ENCODE measurements at places on chromosomes 5 and 9.
A peak's percentile ranks its signal among the peaks of the same experiment; 100 is the strongest.

DNA sequence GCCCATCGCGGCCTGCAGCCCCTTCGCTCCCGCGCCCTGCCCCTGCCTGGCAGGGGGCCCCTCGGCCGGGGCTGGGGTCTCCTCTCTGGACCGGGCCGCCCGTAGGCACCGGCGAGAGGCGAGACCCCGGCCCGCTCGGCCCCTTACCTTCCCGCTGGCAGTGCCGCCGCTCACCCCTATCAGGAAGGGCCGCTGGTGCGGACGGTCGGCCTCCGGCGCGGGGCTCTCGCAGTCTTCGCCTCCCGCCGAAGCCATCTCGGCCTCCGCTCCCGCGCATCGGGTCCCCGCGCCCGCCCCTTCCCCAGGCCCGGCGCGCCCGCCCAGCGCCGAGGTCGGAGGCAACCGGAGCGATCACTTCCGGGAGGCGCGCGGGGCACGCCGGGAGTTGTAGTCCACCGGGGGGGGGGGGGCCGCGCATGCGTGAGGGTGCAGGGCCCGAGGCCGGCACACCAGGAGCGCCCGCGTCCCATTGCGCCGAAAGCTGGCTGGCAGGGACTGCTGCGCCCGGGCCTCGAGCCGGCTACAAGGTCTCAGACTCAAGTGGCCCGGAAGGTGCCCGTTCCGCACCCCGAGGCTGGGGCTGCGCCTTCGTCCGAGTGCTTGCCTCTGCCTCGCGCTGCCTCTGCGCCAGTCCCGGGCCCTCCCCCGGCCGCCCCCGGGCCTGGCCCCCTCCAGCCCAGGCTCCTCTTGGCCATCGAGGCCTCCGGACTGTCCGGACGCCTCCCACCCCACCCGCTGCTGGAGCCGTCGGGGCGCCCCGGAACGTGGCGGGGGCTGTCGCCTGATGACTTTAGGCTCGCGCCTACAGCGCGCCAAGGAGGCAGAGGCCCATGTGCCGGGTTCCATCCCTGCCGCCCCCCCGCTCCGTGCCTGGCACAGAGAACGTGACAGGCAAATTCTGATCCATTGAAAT lies at the start of gene UCK1:
TSS of gene UCK1 (minus strand) at position 344 of the 913 bp plus-strand sequence. CDS start at position 255, 89 bp downstream.
- peak; percentile 33 for DNase-seq

DNA sequence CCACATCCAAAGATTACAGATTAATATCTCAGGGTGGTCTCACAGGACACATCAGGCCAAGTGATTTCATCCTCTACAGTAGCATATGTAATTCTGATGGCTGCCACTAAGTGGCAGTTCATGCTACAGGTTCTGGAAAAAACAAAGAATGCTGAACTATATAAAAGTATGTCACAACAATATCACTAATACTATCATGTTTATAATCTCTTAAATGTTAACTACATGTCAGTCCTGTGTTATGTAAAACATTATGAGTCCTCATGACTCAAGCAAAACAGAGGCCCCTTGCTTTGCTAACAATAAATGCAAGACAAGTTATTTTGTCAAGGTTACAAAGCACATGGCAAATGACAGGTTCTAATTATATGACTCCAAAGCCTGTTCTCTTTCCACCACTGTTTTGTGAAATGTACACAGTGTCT lies 233.2 kb downstream of the FBXL17 start:
- DNase-seq, result no peak

DNA sequence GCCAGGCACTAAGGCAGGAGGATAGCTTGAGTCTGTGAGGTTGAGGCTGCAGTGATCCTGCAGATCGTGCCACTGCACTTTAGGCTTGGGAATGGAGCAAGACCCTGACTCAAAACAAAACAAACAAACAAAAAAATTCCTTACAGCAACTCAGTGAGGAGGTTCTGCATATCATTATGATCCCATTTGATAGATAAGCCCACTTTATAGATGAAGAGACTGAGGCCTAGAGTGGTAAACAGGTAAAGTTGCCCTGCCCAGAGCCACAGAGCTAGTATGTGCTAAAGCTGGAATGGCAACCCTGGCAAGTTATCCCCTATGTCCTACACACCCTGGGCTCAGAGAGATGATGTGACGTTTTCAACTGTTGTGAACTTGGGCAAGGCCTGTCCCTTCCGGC lies 7.2 kb downstream of the AIF1L start:
- DNase-seq, result no peak

DNA sequence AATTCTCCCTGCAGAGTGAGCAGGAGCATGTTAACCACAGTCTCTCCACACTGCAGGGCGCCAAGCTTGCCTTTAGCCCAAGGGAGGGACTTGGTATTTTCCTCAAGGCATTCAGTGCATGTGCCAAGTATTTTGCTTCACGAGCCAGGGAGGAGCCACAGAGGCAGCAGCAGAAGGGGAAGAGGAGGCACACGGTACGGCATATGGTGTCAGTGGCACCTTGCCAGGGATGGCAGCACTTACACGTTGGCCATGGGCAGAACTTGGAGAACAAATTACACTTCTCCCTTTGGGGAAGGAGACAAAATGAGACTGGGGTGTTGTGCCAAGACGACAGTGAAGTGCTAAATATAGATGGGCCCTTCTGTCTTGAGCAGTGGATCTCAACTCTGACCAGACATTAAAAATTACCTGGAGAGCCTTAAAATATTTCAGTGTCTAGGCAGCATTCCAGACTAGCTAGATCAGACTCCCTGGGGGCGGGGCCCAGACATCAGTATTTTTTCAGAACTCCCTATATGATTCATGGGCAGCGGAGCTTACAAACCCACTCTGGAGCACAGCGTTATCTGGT lies 155.8 kb downstream of the DRD1 start:
- no peak for DNase-seq
